ENCODE measurements at places on chromosomes 7 and 10. TPM values are rescaled to one million over a fixed set of nuclear protein-coding genes. Genes with fewer than 3 reads are reported as not detected.
A peak's percentile ranks its signal among the peaks of the same experiment; 100 is the strongest.

DNA sequence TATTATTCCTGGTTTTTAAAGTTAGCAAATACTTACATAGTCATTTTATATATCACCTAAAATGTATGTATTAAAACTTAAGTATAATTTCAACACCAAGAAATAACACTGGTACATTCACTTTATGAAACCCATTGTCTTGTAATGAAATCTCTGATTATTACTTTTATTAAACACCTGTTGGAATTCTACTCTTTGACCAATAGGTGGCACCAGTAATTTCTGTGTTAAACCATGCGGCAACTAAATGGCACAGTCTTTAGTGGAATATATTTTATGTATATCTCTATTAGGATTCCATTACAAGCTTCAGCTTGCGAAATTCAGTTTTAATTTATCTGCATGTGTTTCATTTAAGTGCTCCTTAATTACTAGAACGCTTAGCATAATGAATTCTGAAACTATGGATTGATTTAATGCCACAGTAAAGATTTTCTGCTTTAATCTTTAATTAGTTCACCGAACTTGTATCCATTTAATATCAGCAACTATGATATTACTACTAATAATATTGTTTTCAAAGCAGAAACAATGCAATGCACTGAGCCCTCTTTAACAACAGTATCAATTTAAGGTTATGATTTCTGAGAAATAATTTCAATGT is 181.3 kb downstream of the MAGI2 start:
- no peaks in the 10 kb centered on the region for H3K36me3 ChIP-seq
- H3K27me3 ChIP-seq = no peaks in the 10 kb centered on the region
- no peak overlapping the region for H3K4me3 ChIP-seq
- DNase-seq = peak; percentile 74

CACUL1 gene
- total RNA-seq = 21.3 TPM

GRCh38 chr7:84999450-84999849 is 187.4 kb downstream of the SEMA3D start:
- no peaks in the 10 kb centered on the region for H3K36me3 ChIP-seq
- H3K4me1 ChIP-seq = no peaks in the 10 kb centered on the region
- no peak overlapping the region for H3K27ac ChIP-seq
- DNase-seq = no peak

DNA sequence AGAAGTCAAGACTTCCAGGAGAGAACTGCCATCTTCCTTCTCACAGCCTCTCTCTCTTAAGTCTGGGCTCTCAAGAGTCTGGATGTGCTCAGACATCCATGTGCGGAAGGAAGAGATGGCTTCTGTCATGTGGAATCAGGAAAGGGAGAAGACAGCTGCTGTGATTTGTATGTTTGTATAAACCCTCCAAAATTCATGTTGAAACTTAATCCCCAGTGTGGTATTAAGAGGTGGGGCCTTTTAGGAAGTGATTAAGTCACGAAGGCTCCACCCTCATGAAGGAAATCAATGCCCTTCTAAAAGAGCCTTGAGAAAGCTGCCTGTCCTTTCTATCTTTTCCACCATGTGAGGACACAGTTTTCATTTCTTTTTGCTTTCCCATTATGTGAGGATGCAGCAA is 73.9 kb upstream of the PTN start:
- H3K4me3 ChIP-seq = no peak overlapping the region
- H3K27ac ChIP-seq = no peak overlapping the region
- no peaks in the 10 kb centered on the region for H3K36me3 ChIP-seq
- H3K4me1 ChIP-seq = peaks cover 3% of the 10 kb centered on the region

- no peaks in the 10 kb centered on the region for H3K27me3 ChIP-seq
- H3K27ac ChIP-seq = peak overlapping the region; percentile 82
- H3K4me3 ChIP-seq = peak overlapping the region; percentile 35
- no peaks in the 10 kb centered on the region for H3K36me3 ChIP-seq
- DNase-seq = peak; percentile 87
These were observed 26.4 kb downstream of the AKR1B1 start for GRCh38 chr7:134432296-134433152.

TET1 gene
- 3.3 TPM for total RNA-seq

- H3K4me1 ChIP-seq = no peaks in the 10 kb centered on the region
- no peaks in the 10 kb centered on the region for H3K27me3 ChIP-seq
- no peak overlapping the region for H3K27ac ChIP-seq
- no peak overlapping the region for H3K4me3 ChIP-seq
- H3K36me3 ChIP-seq = no peaks in the 10 kb centered on the region
- DNase-seq = no peak
These were observed 162.6 kb downstream of the CELF2 start for GRCh38 chr10:11180228-11180627.
